Stimulated activated CD4-positive, alpha-beta T cell treated with anti-CD3 and anti-CD28 coated beads, TNF-alpha, amount 100 ng/mL, for 24 hours (primary cell): ENCODE measurements at places on chromosomes 2 and 18.

DNA sequence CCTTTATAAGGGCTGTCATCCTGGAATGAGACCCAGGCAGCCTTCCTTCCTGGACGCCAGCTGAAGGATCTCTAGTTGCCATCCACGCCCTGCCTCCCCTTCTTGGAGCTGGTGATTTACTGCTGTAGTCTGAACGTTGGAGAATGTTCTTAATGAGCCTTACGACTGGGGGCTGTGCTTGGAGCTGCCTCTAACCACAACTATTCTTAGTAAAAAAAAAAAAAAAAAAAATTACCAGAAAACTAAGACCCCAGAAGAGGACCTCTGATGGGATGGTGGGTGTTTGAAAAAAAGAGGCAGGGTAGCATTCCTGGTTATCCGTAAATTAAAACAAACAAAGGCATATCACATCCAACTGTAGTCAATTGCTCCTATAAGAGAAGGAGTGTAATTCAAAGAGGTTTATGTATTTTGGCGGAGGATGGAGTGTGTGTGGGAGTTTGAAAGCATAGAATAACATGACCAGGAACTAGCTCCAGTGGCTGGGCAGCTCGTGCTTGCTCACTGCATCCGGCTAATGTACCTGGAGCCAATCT lies 105.4 kb downstream of the QPCT start:
- no peak for DNase-seq

DNA sequence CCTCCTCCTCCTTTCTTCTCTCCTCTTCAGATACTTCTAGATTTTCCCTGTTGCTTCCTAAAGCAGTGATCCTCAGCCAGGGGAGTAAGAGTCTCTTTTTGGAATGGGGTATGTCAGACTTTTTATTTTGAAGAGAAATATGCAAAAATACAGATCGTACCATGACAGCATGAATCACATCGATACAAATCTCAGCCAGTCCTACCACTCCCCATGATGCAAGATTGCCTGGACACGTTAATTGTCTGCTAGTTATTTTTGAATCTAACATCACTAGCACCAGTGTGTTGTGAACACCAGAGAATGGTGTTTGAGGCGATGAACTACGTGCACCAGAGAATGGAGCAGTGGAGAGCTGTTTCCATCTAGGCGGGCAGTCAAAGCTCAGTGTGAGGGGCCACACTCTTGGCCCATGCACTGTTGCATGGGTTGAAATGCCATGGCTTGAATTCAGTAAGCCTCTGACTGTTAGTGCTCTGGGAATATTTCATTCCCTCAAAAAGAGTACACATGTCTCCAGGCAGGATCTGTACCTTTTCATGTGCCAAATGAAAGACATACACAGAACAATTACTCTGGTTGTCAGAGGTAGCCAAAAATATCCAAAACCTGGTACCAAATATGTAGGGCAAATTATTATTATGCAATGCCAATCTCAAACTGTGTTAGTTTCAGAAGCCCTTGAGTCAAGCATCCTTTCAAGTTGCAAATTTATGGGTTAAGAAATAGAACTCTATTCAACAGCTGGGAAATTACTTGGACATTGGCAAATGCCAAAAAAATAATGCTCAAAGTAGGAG lies 46.3 kb upstream of the RALBP1 start:
- DNase-seq, result no peak

GRCh38 chr2:110655701-110656100 lies 22.2 kb downstream of the BUB1 start:
- DNase-seq, result no peak

DNA sequence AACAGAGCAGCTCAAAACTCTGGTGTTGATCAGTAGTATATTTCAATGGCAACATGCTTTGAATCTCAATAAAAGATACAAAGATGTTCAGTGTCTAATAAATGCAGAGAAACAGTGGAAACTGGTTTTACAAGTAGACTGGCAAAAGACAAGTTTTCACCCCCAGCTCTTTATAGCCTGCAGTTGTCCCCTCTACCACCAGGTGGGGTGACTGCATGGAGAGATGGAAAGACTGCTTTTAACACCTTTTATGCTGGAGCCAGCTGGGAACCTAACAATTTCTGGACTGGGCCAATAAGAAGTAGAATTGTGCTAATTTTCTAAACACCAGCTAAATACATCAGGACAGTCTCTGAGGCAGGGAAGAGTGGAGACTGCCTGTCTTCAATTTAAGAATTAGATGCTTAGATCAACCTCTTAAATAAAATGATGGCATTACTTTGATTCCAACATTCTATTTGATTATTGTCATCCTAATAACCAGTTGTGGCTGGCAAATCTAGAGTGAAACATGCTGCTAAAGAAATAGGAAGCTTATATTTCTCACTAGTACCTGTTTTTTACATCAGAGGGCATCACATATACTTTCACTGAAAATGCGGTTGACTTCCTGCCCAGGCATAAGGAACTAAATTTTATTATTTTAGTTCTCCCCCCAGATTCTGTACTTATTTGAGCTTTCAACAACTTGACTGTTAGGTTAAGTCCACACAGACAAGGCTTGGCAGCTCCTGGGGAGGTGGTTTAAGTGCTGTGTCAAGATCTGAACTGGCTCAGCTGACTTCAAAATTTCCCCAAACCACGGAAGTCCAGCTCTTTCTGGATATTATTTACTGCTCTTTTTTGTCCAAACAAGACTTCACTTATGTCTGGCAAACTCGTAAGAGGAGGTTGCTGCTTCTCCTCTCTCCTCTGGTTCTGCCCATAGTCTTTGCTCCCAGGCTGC lies 140.5 kb downstream of the TPGS2 start:
- peak; percentile 6 for DNase-seq

- no peak for DNase-seq
Observed at GRCh38 chr2:98483257-98483861, 38.7 kb downstream of the INPP4A start.

DNA sequence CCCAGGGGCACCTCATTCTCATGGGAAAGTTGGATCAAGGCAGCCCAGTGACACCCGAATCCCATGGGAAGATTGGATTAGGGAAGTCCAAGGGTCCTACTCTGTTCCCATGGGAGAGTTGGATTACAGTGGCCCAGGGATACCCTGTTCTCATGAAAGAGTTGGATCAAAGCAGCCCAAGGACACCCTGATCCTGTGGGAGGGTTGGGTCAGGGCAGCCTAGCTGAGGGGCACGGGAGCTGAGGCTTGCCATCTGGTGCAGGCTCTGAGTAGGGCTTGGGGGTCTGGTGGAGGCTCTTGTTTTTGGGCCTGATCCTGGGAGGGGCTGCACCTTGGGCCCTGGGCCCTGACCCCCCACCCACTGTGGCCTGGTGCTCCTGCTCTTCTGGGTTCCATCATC lies 87.1 kb downstream of the ACKR3 start:
- DNase-seq, result no peak

DNA sequence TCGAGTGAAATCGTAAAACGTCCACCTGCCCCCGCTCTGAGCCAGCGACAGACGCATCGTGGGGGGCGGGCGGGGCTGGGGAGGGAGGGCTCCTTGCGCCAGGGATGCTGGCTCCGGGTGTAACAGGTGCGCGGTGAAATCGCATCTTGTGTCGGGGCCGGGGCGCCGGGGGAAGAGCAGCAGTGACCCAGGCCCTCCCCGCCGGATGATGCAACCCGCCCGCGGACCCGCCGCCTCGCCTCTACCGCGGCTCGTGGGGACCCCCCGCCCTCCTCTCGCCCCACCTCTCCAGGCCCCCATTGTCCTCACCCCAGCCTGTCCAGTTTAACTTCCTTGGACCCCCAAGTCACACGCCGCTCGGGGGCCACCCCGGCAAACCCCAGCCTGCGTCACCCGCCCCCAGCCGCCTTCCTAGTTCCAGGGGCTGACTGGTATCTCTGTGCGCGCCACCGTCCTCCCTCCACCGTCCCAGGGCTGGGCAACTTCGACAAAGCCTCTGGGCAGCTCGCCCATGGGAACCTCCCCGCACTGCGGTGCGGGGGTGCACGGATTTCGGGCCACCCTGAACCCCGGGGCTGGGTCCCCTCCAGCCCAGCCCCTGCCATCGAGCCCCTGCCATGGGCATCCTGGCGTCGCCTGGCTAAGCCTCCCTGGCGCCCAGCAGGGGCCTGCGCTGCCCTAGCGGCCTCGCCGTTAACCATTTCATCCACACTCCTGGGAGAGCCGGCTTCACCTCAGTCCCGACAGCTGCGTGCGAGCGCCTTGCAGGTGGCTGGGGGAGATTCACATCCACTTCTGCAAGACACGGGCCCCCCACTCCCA lies 799 bp upstream of the KIF1A start:
- no peak for DNase-seq

DNA sequence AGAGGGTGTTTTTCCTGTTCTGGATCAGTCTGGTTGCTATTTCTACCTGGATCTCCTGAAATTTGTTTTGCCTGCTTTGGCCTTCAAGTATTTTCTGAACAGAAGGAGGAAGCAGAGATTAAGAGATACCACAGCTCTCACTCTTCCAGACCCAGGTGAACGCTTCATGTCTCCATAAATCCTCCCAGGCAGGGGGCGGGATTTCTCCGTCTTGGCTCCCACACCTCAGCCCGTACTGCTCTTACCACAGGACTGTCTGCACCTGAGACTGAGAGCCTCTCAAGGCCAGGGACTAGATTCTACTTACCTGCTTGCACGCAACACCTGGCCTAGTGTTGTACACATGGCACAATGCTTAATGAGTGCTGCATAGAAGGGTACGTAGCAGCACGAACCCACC lies 59.9 kb upstream of the LRPPRC start:
- no peak for DNase-seq

DNA sequence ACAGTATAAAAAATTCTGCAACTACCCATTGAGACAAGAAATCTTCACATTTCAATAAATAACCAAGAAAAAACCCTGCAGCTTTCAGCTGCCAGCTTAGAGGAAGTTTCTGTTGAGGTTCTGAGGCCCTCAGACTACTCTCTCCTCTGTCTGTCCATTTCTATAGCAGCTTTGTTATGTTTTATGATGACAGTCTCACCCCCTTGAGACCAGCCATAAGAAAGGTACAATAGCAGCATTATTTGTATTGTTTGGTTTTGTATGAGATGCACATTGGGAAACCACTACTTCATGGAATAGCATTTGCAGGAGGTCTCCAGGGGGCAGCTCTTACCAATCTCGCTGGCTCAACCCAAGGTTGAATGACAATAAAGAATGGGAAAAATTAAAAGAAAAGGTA lies 334.6 kb upstream of the VRK2 start:
- no peak for DNase-seq

DNA sequence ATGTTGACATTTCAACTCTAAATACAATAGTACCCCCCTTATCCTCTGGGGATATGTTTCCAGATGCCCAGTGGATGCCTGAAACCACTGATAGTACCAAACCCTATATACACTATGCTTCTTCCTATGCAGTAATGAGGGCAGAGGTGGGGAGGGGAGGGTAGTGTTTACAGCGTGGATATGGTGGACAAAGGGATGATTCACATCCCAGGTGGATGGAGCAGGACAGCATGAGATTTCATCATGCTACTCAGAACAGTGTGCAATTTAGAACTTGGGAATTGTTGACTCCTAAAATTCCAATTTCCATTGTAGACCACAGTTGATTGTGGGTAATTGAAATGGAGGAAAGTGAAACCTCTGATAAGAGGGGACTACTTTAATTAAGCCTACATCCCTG lies 75.4 kb downstream of the TSN start:
- no peak for DNase-seq

GRCh38 chr2:49306925-49307324 lies 152.6 kb upstream of the FSHR start:
- DNase-seq, result no peak

GRCh38 chr2:111121028-111121827 lies 514 bp downstream of the BCL2L11 start:
- DNase-seq, result peak; percentile 35

DNA sequence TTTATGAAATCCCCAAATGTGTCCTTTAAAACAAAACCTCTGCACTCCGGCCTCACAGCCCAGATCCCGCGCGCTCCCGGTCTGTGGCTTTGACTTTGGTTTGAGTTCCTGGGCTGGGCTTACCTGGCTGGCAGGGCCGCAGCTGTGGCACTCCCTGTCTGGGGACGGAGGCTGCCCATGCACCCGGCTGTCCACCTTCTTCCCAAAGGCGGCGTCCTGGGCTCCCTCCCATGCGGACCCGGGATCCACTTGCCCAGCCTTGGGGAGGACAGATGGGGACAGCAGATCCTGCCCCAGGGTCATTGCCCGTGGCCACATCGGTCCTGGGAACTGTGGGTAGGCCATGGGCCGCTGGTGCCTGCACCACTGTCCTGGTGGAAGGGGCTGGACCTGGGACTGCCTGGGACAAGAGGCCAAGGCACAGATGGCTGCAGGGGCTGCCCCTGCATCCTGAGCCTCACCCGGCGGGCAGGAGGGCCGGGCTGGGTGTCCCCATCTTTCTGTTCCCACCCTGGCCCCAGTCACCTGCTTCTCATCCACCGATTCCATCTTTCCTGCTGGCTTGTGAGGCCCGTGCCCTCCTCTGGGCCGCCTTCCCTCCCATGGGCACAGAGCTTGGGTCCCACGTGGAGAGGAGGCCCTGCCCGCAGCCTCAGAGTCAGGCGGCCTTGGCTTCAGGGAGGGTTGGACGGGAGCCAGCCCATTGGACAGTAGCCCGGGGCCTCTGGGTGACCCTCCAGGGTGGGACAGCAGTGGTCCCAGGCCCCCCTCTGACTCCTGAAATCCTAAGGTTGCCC lies 27.7 kb downstream of the NFATC1 start:
- DNase-seq, result no peak

GRCh38 chr2:233820774-233821105 lies 33.6 kb downstream of the HJURP start:
- DNase-seq, result no peak

- no peak for DNase-seq
Observed at GRCh38 chr2:239465017-239466001, 64.5 kb upstream of the HDAC4 start.

- DNase-seq, result no peak
Observed at GRCh38 chr2:180647221-180647620, 333.2 kb upstream of the UBE2E3 start.

GRCh38 chr2:151973013-151973900 lies 125.6 kb downstream of the CACNB4 start:
- no peak for DNase-seq

GRCh38 chr2:39455826-39456225 lies 18.7 kb upstream of the MAP4K3 start:
- no peak for DNase-seq

DNA sequence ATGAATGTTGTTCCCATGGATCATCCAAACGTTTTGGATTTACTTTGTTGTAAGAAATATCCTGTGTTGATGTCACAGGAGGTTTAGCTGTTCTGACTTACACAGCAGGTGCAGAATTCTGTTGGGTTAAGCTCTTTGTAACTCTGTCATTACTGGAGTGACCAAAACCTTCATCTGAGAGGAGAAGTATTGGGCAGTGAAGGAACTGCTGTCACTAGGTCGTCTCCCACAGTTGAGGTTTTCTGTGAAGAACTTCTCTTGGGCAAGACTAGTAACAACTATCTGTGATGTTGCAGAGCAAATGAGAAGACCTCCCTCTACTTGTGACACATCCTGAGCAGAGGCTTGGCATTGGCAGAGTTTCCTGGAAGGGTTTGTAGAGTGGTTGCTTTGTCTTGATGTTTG lies 2.9 kb downstream of the SPTBN1 start:
- no peak for DNase-seq
